Mucosa of descending colon (tissue), 3 donors: ENCODE measurements at places on chromosomes 6 and 20. TPM values are rescaled to one million over a fixed set of nuclear protein-coding genes. Genes with fewer than 3 reads are reported as not detected.

The HCK gene
- 6.2 TPM for total RNA-seq

- no peak for DNase-seq
Observed at GRCh38 chr20:58395604-58396003, 6.6 kb downstream of the VAPB start.

GRCh38 chr6:20448828-20449227, 47.1 kb downstream of the E2F3 start:
- DNase-seq, result peak; percentile 53

DNA sequence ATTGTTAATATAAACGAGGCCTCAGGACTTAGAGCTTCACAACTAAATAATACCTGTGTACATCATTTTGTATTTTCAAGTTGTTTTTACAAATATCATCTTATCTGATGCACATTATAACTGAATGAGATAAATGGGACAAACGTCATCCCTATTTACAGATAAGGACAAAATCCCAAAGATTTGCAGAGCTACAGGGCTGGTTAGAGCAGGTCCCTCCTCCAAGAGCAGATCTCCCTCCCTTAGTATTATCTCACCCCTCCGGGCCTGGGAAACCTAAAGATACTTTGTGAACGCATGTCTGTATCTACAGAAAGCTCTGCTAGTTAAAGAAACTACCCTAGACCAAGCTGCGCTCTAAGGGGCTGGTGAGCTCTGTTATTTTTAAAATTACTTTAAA, 130.4 kb upstream of the PROKR2 start:
- DNase-seq, result no peak

DNA sequence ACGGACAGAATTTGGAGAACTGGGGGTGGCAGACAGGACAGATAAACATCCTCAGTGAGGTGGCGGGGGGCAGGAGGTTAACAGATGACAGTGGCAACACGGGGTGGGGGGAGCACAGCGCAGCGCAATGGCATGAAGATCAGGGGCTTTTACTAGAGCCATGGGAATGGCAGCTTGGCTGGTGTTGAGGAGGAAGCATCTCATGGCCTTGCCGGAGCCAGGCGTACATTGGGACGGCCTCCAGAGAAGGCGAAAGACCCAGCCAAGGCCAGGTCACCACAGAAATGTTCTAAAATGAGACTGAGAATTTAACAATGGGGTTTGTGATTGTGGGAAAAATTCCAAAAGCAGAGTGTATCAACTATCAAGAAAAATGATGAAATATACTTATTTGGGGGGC, 173.0 kb downstream of the PRKN start:
- DNase-seq, result no peak
